ENCODE measurements at places on chromosomes 4 and X.

DNA sequence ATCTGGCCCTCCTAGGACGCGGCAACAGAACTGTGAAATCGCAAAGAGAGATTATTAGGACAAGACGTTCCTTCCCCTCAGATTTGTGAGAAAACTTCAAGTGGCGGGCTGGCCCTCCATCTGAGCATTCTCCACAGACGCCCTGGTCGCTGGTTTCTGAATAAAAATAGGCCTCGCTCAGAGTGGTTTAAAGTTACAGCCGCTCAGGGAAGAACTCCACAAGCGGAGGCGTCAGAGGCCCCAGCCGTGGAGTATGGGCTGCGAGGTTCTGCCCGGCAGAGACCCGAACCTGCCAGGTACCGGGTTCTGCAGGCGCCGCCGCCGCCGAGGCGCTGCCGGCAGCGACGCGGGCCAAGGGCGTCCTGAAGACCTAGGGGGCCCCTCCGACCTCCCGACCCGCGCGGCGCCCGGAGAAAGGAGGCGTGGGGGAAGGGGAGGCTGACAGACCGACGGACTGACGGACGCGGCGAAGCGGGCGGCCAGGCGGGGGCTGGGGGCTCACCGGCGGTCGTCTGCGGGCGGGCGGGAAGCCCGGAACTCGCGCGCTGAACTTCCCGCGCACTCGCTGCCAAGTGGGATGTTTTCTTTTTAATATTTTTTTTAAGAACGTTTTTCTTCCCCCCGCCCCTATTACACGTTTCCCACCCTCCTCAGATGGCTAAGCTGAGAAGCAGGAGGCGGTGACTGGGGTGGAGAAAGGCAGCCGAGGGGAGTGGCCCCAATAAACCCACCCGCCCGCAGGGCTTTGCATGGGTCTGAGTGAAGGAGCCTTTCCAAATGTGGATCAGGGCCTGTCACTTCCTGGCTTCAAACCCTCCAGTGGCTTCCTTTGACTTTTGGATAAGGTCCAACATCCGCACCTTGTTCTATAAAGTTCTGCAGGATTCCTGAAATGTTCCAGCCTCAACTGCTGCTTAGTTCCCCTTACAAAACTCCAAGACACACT lies at the start of gene PABPC4L:
Gene PABPC4L (minus strand): TSS at position 574 of the 946 bp plus-strand sequence. CDS start 770 bp downstream, outside the sequence.
- no peak for DNase-seq

GRCh38 chr4:1851575-1852410 lies 4.2 kb downstream of the LETM1 start:
- DNase-seq: no peak

DNA sequence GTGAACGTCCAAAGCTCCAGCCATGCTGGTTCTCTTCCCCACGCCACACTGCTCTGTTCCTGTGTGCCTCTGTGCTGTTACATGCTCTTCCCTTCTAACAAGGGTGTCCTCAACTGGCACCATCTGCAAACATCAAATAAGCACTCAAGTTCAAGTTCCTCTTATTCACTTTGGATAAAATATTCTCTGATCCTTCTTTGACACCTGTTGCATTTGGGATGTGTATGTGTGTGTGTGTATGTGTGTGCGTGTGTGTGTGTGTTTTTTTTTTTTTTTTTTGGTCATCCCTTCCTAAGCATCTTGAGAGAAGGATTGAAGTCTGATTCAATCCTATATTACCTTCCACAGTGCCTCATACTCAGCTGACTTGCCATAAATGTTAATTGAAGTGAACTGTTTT lies 204.0 kb upstream of the ANXA3 start:
- no peak for DNase-seq

- DNase-seq: no peak
These were observed 81.9 kb upstream of the HUWE1 start for GRCh38 chrX:53768451-53768850.

GRCh38 chr4:147477439-147477838 lies 3.5 kb upstream of the EDNRA start:
- DNase-seq: no peak

Measured in PC-9 (cell line).